Activated CD8-positive, alpha-beta memory T cell treated with anti-CD3 and anti-CD28 coated beads for 4 hours (primary cell): ENCODE measurements at places on chromosomes 7 and 10.

DNA sequence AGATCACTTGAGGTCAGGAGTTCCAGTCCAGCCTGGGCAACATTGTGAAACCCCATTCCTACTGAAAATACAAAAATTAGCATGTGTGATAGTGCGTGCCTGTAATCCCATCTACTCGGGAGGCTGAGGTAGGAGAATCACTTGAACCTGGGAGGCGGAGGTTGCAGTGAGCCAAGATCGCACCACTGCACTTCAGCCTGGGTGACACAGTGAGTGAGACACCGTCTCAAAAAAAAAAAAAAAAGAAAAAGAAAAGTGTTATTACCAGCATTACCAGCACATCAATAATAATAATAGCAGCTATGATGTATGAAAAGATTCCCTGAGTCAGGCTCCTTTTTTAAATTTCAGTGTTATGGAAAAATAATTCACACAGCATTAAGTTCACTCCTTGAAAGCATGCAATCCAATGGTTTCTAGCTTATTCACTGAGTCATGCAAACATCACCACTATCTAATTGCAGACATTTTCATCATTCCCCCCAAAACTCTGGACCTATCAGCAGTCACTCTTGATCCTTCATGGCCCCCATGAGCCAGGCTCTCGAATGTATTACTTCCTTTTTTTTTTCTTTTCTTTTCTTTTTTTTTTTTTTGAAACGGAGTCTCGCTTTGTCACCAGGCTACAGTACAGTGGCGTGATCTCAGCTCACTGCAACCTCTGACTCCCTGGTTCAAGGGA, 228.4 kb downstream of the FANK1 start:
- no peak for DNase-seq

GRCh38 chr10:1715821-1716220, 21.5 kb downstream of the ADARB2 start:
- DNase-seq, result no peak

DNA sequence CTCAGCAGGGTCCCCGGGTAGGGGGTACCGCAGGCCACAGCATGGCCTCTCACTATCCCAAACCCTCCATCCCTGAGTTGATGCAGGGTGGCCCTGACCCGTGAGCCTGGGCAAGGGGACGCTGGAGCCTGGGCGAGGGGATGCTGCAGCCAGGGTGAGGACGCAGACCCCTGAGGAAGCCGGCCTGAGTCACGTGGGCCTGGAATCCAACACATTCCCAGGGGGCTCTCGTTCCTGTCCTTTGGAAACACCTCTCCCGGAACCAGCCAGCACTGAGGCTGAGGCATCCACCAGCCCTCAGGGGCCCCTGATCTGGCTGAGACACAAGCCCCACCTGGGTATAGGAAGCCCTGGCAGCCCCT, 61.5 kb upstream of the NKX6-2 start:
- DNase-seq, result no peak

DNA sequence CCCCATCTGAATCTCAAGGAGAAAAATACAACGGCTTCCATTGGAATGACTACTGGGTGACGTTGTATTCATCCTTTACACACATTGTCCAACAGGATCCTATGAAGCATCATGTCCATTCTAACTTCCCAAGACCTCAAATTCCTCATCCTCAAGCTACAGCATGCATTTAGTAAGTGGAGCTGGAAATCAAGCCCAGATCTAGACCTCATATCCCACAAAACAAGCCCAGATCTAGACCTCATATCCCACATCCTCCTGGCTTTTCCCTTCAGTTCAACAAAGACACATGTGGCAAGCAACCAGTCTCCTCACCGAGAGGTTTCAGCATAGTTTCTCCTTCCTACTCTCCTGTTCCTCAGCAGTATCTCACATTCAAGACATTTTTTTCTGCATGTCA, 12.2 kb downstream of the IGF2BP3 start:
- DNase-seq, result no peak

- DNase-seq, result no peak
Measured at GRCh38 chr10:73480158-73480557, 15.7 kb downstream of the PPP3CB start.

DNA sequence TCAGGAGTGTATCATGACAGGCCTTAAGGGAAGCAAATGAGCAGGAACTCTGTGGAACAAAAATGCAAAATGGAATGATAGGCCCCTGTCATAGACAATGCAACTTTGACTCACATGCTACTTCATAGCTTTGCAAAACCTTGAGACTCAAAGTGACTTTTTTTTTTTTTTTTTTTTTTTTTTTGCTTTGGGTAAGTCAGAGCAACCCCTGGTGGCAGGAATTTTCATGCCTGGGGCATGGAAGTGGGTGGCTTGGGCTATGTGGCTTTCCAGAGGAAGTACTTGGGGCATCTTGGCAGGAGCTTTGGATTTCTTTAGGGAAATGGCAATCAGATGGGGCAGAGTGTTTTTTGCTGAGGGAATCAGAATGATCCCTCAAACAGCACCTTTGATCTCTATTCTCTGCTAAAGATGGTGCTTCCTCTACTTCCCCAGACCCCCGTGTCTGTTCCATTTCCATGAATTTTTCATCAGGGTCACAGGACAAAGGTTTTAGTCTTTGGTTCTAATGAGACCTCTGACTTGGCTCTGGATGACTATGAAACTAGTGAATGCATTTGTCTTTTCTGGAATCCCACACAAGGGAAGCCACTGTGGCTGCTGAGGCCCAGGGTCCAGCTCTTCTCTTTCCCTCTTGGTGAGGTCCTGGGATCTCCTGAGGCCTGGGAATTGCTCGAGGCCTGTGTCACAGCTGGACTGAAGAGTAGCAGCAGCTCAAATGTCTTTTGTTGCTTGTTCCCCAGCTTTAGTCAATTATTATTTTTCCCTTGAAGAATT, 62.8 kb downstream of the TACC2 start:
- no peak for DNase-seq

- no peak for DNase-seq
Measured at GRCh38 chr7:129093867-129094456, 39.1 kb upstream of the TNPO3 start.

DNA sequence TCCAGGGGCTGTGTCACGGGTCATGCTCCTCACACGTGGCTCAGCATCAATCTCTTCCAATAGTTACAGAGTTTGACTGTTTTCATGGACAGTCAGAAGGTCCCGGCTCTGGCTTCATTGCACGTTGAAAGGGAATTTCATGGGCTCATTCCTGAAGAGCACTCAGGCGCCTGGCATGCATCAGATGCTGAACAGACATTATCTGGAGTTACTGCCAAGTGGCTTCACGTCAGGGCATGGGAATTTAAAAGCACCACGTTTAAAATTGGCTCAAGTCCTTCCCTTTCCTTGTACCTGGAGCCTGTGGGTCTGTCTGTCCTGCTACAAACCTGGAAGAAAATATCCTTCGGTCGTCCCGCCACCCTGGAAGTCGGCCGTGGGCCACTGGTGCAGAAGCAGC, 50.4 kb downstream of the CFAP46 start:
- no peak for DNase-seq

DNA sequence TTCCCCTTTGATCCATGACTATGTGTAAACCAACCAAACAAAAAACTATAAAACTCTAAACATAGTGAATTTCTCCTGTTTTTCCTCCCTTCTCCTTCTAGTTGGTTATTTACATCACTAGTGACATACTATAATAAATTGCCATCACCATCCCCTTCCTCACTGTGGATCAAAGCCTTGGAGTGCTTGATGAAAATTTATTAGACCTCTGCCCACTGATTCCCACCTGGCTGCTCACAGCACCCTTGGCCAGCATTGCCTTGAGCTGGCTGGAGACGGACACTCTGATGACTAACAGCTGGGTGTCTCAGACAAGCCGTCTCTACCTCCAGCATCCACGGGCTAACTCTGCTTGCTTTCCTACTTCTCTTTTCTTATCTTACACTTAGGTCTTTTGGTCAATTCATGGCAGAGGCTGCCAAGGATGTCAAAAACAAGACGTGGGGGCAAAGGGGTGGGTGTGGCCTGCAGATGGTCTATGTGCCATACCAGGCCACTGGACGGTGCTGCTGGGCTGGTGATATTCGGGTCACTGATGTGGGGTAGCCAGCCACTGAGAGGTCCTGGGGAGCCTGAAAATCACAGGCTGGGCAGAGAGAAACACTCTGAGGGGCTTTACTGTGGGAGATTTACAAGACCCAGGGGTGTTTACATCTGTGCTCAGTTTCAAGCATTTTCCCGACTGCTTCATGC, 207.8 kb downstream of the TAX1BP1 start:
- DNase-seq, result no peak

- DNase-seq, result no peak
Measured at GRCh38 chr10:43749145-43749576, 100.5 kb upstream of the ZNF32 start.

DNA sequence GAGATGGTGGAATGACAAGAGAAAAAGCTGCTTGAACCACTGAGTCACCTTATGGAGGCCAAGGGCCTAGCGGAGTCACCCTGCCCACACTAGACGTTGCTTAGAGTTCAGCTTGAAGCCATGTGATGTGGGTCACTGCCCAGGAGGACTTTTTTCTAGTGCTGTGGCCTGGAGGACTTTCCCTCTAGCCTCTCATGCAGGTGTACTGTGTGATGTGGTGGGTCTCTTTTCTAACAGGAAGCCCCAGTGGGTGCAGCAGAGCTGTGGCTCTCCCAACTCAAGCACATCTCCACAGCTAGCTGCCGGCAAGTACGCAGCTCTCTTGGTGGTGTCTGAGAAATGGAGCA, 13.6 kb downstream of the POR start:
- DNase-seq, result no peak

GRCh38 chr10:114483575-114483974, 79.3 kb upstream of the AFAP1L2 start:
- DNase-seq, result no peak

DNA sequence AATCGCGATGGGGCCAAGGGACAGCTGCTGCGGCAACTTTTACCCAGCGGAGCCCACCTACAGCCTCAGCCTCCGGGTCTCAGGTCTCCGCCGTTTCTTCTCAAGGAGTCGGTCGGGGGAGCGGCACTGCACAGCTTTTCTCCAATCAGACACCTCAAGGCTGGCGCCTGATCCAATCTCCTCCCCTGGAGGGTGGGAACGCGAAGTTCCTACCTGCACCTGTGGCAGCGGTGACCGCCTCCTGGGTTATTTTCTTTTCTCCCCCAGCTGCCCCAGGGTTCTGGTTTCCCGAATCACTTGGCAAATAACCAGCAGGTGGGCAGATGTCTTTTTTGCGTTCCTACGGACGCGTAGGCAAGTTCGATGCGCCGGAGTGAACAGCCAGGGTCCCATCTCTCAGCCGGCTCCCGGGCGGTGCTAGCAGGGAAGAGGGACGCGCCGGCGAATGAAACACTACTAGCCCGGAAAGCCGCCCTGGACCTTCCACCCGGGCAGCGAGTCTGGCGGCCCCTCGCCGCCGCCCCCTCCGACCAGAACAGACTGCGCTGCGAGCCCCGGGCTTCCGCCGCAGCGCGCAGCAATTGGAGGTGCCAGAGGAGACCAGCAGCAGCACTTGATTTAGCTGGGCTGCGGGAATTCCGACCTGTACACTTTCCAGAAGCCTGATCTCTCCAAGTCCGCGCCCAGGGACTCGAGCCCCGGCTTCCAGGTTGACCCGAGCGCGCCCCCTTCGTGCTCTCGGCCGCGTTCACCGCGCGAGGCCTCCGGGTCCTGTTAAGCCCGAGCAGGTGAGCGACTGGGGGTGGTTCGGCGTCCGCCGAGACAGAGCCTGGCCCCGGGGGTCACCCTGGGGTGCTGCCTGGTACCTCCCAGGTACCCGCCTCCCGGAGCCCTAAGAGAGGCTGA, at the start of gene PRR15:
TSS of gene PRR15 (plus strand) at position 246 of the 906 bp plus-strand sequence. CDS start 2,495 bp downstream, outside the sequence.
- DNase-seq, result no peak

GRCh38 chr7:95980706-95981105, 208.4 kb downstream of the DYNC1I1 start:
- DNase-seq, result no peak

- DNase-seq, result no peak
Measured at GRCh38 chr7:5754981-5755599, 26.4 kb downstream of the RNF216 start.

GRCh38 chr7:100893910-100894721, 1.6 kb downstream of the ACHE start:
- no peak for DNase-seq

- no peak for DNase-seq
Measured at GRCh38 chr7:148398844-148399365, 191.7 kb upstream of the C7orf33 start.

DNA sequence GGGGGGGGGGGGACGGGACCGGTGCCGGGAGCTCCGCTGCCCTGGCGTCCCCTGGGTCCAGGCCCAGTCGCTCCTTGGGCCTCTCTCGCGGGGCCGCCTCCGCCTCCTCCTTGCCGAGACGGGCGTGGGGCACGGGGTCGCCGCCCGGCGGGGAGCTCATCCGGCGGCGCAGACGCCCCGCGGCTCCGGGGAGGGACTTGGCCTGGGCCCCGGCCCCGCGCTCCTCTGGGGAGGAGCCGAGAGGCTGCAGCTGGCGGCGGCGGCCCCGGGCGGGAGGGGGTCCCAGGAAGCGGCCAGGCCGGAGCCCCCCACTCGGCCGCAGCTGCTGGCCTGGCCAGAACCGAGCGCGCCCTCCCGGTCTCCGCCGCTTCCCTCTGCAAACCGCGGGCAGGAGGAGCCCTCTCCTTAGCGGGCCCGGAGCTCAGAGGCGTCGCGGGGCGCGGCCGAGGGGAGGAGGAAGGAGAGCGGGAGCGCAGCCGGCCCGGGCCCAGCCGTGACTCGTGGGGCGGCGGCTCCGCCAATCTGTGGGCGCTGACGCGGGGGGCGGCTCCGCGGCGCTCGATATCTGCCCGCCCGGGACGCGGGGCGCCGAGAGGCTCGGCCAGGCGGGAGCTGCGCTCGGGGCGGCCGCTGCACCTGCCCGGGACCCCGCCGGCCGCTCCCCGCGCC, at the start of gene FAM20C:
TSS of gene FAM20C (plus strand) at position 591 of the 669 bp plus-strand sequence. CDS start 629 bp downstream, outside the sequence.
- DNase-seq, result no peak

GRCh38 chr7:77321300-77321699, 94.8 kb downstream of the GSAP start:
- DNase-seq, result no peak

- no peak for DNase-seq
Measured at GRCh38 chr10:79358811-79359210, 11.5 kb downstream of the PPIF start.

DNA sequence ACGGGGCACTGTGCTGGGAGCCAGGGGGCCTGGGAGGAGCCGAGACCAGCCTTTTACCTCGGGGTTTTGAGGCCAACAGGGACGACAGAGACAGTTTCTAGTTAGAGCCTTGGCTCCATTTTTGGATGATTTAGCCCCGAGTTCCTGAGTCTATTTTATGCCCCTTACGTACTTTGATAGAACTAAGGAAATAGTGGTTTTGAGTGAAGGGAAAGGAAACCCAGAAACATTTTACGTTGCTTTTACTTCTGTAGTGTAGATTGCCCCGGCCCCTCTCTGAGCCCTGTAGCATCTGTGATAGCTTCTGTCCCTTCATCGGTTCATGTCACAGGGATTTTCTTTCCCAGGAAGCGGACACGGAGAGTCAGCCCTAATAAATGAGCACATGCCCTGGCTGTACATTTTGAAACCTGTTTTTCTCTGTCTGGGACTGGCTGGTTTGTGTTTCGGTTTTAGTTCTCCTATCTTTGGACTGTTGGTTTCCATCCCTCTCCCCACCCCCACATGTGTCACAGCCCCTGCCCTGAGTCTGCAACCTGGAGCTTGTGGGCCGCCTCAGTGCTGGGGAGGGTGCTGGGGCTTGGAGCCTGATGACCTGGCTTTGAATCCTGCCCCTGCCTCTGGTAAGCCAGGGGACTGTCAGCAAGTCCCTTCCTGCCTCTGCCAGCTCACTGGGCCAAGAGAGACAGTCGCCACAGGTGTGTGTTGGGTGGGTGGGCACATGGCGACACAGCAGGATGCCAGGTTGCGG, 6.9 kb upstream of the ORAI2 start:
- DNase-seq, result peak; percentile 60

- DNase-seq, result no peak
Measured at GRCh38 chr7:46764100-46764936, 817.6 kb downstream of the TNS3 start.

- no peak for DNase-seq
Measured at GRCh38 chr7:67637023-67637358, 640.4 kb downstream of the TYW1 start.
